Stimulated activated CD4-positive, alpha-beta T cell treated with anti-CD3 and anti-CD28 coated beads, TNF-alpha, amount 100 ng/mL, for 4 hours (primary cell): ENCODE measurements at places on chromosomes 2 and 18.

DNA sequence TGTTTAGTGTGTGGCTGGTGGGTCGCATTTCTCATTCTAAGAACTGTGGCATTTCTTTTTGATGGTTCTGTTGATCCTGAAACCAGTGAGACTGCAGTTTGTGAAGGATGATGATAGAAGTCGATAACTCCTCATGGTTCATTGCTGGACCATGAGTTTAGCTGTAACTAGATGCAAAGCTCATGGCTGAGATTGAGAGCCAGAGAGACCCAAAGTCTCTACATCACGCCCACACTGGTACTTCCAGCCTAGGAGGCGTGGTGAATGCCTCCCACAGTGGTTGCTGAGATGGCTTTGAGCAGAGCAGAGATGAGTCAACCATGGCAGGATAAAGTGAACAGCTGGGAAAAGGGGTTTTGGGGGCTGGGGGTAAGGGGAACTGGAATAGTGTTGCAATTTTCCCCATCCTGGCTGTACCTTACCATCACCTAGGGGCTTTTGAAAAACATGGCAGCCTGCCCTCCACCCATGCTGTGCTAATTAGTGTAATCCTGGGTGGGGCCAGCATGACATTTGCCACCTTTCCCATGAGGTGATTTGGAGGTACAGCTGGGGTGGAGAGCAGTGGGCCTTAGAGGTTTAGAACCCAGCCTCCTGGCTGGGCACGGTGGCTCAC, 24.1 kb downstream of the INPP4A start:
- DNase-seq, result no peak

GRCh38 chr2:215332872-215333595, 21.2 kb downstream of the ATIC start:
- DNase-seq, result no peak

GRCh38 chr2:118932949-118933348, 9.0 kb upstream of the MARCO start:
- no peak for DNase-seq

- DNase-seq, result no peak
Observed at GRCh38 chr2:74429487-74430451, 8.2 kb downstream of the WDR54 start.

- DNase-seq, result no peak
Observed at GRCh38 chr18:68992719-68993482, 195.0 kb downstream of the CCDC102B start.

- DNase-seq, result no peak
Observed at GRCh38 chr2:28155627-28156026, 237.0 kb upstream of the FOSL2 start.

- peak; percentile 22 for DNase-seq
Observed at GRCh38 chr2:69306822-69307578, 80.0 kb downstream of the GFPT1 start.

- no peak for DNase-seq
Observed at GRCh38 chr2:227870710-227871374, 589 bp upstream of the DAW1 start.

- DNase-seq, result no peak
Observed at GRCh38 chr2:240603081-240603835, 16.7 kb downstream of the CAPN10 start.

DNA sequence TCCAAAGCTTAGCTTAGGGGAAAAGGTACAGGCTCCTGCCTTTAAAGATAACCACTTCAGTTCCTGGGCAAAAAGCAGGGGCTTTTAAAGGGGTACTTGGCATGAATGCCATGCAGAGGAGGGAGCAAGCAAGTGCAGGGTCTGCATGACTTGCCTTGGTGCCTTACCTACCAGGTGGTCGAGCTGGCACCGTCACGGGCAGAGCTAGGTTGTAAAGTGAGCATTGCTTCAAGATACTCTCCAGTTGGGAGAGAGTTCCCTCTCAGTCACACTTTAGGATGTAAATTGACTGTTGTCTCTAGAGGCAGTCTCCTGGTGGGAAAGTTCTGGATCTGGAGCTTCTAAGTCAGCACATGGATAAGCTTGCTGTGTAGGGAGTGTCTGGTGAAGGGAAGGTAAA, 58.6 kb upstream of the MCFD2 start:
- DNase-seq, result no peak

- DNase-seq, result no peak
Observed at GRCh38 chr2:202337151-202337550, 39.0 kb upstream of the BMPR2 start.

DNA sequence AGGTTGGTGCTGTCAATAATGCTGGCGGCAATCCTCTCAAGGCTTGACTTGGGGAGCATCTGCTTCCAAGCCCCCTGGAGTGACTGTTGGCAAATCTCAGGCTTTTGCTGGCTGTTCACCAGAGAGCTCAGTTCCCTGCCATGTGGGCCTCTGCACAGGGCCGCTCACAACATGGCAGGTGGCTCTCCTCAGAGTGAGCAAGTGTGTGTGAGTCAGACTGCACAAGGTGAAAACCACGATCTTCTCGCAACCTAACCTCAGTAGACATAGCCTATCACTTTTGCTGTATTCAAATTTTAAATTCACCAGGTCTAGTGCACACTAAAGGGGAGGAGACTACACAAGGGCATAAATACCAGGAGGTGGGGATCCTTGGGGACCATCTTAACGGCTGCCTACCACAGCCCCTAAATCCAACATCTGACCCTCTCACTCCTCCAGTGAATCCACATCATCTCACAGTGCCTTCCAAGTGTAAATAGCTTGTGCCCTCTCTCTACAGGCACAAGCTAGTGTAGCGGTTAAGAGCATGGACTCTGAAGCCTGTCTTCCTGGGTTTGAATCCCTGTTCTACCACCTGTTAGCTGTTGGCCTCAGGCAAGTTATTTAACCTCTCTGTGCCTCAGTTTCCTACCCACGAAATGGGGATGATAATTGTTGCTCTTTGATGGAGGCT, 187.7 kb upstream of the CXCR4 start:
- peak; percentile 26 for DNase-seq

- DNase-seq, result no peak
Observed at GRCh38 chr2:59684116-59684770, 869.2 kb downstream of the BCL11A start.
